ENCODE measurements at places on chromosomes 7 and 10. TPM values are rescaled to one million over a fixed set of nuclear protein-coding genes. Genes with fewer than 3 reads are reported as not detected.

DNA sequence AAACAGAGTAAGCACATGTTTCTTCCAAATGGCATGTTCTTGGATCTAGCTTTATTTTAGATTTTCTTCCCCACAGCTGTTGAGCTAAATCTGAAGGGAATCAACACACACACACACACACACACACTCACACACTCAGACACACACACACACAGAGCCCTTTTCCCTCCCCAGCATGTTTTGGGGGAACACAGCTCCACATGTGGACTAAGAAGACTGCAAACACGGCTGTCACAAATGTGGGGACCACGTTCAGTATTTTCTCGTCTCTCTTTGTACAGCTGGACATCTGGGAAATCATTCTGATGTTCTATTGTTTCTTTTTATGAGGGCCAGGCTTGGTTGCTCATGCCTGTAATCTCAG, 116.3 kb downstream of the ABLIM1 start:
- DNase-seq, result no peak

LRRD1 gene
- total RNA-seq, result not detected

COL1A2 gene
- total RNA-seq, result 62.9 TPM

DNA sequence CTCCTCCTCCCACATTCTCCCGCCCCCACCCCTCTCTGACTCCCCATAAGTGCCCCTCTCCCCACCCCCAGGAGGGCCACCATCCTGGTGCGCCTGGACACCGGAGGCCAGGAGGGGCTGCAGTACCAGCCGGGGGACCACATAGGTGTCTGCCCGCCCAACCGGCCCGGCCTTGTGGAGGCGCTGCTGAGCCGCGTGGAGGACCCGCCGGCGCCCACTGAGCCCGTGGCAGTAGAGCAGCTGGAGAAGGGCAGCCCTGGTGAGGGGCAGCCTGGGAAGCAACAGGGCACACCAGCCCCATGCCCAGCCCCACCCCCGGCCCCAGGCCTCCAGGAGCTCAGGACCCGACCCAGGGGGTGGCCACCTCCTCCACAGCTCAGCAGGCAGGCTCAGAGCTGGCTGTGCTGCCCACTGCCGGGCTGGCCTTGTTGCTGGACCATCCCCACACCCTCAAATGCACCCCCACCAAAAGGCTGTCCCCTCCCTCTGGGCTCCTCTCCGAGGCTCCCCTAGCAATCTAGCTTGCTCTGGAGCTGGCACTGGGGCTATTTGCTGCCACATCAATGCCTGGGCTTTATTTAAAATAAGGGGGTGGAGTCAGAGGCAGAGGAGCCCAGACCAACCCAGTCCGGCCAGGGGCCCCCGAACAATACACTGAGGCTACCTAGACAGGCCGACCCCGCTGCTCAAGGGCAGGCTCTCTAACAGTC, 14.8 kb downstream of the ATG9B start:
- DNase-seq, result no peak

GRCh38 chr7:88167223-88167622, 52.6 kb downstream of the SRI start:
- DNase-seq, result no peak

GRCh38 chr7:126699707-126700106, 553.0 kb downstream of the GRM8 start:
- DNase-seq, result no peak

STX1A gene
- total RNA-seq, result 1.7 TPM

DNA sequence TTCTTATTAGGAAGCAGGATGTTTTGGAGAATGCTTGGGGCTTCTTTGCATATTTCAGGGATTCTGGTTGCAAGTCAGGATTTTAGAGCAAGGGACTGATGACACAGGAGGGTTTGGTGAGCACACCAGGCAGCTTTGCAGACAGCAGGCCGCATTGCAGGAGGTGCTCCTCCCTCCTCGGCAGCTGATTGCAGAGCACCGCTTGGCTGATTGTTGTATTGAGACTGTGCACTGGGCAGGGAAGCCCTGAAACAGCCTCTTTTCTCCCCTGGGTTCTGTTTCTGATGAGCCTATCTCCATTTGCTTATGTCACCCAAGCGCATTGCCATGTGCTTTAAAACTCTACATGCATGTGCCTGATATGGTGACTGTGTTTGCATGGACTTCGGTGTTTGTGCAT, 769.6 kb downstream of the GRID1 start:
- no peak for DNase-seq

PDE6C gene
- total RNA-seq, result not detected

DNA sequence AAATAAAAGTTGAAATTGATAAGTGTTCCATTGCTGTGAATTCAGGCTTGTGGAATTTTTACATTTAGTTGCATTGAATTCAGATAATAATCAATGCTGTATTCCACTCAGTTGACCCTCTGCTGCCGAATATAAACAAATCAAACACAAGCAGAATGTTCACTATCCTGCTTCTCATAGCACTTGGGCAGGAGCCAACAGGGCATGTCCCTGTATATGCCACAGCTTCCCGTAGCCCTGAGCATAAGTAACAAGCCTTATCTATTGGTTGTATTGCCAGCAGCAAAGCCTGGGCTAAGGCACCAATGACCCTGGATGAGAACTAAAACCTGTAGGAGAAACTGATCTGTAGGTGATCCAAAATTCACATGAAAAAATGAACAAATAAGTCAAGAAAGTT, 145.9 kb downstream of the ARHGAP12 start:
- DNase-seq, result no peak

DNA sequence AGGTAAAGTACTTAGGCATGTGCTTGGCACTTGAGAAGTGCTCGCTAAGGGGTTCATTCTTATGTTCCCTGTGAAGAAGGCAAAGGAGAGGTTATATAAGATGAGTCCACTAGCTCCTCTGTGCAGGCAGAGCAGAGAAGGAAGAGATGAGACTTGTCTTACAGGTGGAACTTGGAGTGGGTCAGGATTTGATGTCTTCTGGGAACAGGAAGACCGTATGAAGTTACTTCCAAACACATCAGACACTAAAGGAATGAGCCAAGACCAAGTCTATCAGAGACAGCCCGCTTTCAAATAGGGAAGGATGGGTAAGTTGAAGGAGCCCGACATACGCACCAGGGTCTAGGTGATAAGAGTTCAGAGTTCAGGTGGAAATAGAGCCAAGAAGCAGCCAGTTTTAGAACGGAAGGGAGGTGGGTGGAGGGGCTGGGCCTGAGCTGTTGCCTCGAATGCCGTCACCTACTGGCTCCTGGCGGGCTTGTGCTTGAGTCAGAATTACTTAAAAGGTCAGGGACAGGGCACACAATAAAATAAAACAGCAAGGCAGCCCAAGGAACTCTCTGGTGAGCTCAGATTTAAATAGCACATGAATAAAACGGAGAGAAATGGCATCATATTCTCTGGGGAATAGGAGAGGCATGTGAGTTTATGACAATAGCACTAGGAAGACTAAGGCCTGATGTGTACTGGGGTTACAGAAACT, 56.1 kb upstream of the GRB10 start:
- peak; percentile 69 for DNase-seq

PITRM1 gene
- 84.4 TPM for total RNA-seq

DNA sequence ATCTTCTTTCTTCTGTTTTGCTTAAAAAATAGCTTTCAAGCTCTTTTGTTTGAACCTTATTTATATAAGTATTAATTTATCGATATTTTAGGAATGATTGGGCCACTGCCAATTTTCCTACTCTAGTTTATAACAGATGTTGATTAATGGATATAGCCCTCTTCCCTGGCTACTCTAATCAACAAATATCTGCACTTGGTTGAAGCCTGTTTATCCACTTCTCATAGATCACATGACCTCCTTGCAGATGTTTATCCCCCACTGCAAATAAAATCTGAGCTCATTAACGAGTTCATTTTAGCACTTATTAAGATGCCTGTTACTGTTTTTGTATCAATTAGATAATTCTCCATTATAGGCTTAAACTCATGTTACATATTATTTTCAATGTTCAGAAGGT, 715.3 kb downstream of the CNTNAP2 start:
- no peak for DNase-seq

DNA sequence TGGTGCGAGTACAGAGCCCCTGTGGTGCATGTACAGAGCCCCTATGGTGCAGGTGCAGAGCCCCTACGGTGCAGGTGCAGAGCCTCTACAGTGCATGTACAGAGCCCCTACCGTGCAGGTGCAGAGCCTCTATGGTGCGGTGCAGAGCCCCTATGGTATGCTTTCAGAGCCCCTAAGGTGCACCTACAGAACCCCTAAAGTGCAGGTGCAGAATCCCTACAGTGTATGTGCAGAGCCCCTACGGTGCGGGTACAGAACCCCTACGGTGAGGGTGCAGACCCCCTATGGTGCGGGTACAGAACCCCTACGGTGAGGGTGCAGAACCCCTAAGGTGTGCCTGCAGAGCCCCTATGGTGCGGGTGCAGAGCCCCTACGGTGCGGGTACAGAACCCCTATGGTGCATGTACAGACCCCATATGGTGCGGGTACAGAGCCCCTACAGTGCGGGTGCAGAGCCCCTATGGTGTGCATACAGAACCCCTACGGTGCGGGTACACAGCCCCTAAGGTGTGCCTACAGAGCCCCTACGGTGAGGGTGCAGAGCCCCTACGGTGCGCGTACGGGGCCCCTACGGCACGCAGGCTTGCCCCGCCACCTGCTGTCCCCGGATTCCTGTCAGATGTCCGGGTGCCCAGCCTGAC, 53.5 kb downstream of the MGMT start:
- DNase-seq, result no peak

CNTNAP2 gene
- 0.48 TPM for total RNA-seq

DNA sequence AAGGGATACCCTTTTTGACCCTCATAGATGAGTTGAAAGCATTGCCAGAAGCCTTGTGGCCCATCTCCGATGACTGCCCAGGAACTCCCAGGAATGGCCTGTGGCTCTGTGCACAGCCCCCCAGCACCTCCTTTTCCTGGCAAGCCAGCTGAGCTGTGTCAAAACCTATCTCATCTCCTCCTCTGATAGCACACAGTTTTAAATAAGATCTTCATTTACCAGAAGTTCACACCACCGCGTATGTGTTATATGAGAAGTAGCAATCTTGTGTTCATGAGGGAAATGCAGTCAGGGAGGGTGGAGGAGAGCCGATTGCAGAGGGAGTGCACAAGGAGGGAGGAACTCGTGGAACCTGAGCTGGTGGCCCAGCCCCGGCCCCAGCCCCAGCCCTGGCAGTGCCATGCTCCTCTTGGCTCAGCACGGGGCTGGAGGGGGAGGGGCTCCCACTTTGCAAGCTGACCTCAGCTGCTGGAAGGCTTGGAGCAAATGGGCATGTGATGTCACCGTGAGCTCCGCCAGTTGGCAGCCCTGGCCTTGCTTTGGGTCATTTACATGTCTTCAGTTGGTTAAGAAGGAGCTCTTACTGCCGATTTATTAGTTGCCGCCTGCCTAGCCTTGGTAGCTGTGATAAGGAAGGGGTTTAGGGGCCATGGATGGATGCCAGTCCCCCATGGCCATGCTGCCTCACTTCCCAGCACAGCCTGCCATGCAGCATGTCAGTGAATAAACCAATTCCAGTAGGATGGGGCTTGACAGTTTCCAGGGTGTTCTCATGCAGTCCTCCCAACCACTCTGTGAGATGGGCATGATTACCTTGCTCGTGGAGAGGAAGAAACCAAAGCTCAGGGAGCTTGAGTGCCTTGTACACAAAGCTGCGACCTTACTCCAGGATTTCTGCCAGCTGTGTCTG, 20.0 kb downstream of the UNC5B start:
- peak; percentile 90 for DNase-seq

DNA sequence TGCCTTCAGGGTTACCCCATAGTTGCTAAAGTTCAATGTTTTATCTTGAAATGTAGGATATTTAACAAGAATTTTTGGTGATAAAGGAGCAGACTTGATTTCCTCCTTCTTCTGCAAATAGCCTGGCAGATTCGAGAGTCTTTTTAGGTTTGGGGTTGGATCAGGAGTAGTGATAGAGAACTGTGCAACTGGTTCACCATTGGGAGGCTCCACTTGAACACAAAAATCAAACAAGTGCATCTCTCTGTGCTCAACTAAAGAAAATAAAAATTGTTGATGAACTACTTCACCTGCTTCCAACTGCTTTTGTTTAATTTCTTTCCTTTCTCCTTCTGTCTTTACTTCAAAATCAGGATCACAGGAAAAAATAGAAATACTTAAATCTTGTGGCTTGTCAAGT, 58.5 kb downstream of the MACC1 start:
- no peak for DNase-seq

- no peak for DNase-seq
Measured at GRCh38 chr10:103783681-103784080, 71.7 kb downstream of the SH3PXD2A start.

DNA sequence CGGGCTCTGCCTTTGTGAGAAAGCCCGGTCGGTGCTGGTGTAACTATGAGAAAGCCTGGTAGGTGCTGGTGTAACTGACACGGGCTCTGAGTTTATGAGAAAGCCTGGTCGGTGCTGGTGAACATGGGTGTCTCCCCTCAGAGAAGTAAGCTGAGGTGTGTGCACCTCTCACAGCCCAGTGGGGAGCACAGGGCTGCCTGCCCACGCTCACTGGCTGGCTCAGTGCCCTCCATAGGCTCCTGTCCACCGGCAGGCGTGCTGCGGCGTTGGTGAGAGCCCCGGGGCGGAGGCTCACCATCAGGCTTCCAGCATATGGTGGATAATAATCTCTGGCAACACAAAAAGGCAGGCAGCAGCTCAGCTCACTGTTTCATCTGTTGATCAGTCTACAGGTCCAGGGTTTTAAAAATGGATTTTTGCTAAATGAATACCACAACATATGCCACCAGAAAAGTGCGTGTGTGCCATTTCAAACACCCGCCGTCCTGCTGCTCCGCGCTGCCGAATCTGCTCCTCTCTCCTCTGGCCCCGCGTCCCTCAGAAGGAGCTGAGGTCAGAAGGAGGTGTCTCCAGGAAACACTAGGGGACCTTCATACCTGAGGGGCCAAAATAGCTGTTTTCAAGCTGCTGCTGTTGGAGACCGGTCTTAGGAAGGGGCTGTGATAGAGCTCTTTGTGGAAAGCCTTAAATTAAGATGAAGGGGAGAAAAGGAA, 365.7 kb downstream of the DNAJB6 start:
- no peak for DNase-seq

DNA sequence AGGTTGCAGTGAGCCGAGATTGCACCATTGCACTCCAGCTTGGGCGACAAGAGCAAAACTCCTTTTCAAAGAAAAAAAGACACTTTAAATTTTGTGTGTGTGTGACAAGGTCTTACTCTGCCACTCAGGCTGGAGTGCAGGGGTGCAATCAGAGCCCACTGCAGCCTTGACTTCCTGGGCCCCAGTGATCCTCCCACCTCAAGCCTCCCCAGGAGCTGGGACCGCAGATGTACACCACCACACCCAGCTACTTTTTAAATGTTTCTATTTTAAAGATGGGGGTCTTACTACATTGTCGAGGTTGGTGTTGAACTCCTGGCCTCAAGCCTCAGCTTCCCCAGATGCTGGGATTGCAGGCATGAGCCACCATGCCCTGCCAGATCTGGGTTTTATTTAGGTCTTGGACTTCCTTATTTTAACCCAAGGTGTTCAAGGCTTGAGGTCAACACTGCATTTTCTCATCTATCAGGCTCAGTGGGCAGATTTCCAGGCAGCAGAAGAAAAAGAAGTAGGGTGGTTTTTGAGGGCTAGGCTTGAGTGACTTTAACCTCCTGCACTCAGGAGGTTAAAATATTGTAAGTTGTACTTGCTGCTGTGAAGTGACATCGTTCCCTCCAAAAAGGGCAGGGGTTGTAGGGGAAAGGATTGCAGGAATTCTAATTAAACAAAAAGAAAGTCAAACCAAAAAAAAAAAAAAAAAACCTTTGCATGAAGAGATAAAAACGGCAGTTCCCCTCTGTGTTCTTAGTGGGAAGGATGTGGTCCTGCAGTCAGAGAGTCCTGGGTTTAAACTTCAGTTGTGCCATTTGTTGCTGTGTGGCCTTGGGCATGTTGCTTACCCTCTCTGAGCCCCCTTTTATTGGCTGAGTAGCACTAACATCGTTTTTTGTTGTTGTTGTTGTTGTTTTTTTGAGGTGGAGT, 71.5 kb downstream of the CARD11 start:
- DNase-seq, result no peak
